AG20443 (cell line): ENCODE measurements at places on chromosomes 4 and X.
A peak's percentile ranks its signal among the peaks of the same experiment; 100 is the strongest.

DNA sequence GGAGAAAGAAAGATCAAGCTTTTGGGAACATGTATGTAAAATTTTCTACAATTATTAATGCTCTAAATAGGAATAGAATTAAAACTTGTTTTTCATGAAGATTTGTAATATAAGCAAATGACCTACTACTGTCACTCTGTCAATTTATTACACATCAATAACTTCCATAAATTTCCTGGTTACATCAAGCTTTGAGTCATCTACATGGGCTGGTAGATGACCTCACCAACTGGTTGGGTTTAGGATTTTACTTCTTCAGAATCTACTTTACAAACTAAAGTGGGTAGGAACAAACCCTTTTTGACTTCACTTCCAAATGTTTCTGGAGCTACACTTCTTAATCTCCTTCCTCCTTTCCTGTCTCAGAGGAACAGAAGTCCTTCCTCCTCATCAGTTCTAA is 12.0 kb upstream of the LRAT start:
- no peak for DNase-seq

- DNase-seq, result peak; percentile 47
Observed at GRCh38 chr4:7513671-7514070, 78.9 kb upstream of the PSAPL1 start.

DNA sequence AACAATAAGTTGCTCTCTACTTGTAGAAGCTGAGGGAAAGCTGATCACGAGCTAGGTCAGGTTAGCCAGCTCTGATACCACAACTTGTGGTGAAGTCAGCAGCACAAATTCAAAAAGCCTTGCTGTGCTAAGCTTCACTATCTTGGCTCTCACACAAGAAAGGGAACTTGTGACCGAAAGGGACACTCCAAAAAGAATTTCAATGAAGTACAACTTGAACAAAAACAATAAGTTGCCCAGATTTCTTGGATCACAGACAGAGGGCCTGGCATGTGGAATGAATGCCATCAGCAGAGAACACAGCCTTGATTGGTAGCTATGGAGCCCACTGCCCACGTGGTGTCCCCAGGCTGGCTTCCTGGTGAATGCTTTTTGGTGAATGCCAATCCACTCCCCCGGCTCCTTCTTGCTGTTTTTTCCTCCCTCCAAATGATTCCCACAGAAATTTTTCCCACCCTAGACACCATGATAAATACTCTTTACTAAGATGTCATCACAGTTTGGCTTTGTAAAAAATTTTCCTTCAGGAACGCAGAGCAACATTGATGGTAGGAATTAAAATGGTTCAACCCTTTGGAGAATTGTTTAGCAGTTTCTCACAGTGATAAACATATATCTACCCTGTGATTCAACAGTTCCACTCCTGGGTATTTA is 82.6 kb downstream of the ANXA3 start:
- DNase-seq, result peak; percentile 61

DNA sequence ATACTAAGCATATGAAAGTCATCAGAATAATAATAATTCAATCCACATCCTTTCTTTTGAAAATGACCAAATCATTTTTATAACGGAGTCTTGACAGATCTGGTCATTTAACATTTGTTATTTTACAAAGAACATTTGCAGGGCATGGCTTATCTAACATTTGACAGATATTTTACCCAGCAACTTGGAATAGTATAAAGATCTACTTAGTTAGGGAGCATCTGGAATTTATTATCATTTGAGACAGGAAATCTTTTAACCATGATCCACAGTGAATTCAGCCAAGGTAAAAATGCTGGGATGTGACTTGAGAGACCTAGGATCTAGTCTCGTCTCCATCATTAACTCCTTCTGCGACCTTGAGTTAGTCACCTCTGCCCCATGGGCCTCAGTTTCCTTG is 22.4 kb downstream of the STARD8 start:
- DNase-seq, result no peak

DNA sequence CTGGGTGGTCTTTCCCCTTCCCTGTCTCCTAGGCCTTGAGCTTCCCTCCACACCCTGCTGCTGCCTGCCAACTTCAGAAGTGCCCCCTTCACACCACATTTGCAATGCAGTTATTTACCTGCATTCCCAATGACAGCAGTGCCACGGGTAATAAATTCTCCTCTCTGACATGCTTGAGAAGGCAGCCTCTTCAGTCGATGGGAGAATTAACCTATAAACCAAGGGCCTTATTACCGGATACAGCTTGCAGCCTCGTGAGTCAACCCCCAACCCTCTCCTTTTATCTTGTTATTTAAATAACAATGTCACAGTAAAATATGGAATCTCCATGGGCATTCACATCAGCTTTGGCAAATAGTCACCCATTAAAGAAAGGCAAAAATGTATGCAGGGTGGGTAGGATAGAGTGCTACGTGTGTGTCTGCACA is 34.7 kb upstream of the LGI2 start:
- DNase-seq, result no peak

GRCh38 chr4:48370260-48371134 is 29.2 kb downstream of the SLAIN2 start:
- no peak for DNase-seq

GRCh38 chrX:119669424-119670037 is 23.4 kb downstream of the SEPTIN6 start:
- no peak for DNase-seq

GRCh38 chrX:1618689-1619088 is 3.8 kb downstream of the ASMT start:
- no peak for DNase-seq

DNA sequence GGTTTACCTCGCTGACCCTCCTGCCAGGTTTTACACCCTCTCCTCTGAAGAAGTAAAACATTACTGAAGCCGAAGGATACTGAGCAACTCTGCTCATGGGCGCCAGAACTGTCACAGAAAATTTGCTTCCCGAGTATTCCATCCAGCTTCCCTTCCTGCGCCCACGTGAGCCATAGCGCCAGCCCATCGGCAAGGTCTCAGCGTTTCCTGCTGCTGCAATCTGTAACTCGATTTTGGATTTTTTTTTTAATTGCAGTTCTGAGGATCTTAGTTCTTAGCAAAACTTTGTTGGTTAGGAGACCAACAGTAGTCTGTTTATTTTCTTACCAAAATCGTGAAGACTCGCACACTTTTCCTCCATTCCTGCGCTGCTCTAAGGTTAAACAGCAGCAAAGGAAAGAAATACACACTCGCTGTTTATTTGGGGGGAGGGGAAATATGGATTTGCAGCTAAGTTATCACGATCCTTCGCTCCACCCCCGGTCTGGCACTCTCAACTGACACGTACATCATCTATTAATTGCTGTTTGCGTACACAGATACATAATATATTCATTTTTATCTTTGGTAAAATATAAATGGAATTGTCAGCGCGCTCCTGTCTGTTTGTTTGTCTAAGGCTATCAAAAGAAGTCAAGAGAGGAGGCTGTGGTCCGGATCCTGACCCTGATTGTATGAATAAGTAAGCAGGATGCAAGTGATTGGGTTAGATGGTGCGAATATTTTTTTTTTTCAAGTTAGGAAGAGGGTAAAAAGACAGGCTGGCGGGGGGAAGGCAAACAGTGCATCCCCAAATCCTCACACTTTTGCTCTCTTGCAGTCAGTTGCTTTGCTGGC is at the start of gene TLL1:
TLL1 (plus strand) TSS at position 777 of the 837 bp plus-strand sequence. CDS start 668 bp downstream, outside the sequence.
- peak; percentile 29 for DNase-seq

DNA sequence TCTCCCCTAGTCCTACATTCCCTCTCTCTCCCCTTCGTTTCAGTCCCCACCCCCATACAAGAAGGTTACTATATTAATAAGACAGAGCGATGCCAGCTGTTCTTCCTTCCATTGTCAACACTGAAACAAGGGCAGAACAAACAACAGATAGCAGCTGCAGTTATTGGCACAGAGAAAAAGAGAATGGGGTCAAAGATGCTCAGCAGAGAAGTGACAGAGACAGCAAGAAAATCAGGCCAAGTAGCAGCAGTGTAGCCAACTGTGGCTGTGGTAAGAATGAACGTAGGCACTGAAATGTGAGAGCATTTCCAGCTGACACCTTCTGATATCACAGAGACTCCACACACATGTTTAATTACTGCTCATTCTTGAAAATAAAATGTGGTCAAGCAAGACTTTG is 641.8 kb downstream of the FSTL5 start:
- DNase-seq, result no peak

DNA sequence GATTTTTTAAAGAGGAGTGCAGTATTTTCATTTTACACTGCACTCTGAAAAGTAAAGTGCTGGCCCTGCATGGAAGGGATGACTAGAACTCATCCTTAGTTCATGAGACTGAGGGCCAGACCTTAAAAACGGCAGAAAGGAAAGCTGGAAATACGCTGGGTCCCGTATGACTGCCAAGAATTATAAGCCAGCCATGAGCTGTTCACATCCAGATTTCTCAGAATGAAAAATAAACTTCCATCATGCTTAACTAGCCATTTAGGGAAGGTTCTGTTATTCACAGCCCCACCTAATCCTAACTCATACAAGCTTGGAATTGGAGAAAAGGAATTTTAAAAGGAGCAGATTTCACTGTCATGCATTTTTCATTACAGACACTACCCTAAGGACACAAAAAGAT is 894.4 kb downstream of the FAT4 start:
- DNase-seq, result peak; percentile 12

DNA sequence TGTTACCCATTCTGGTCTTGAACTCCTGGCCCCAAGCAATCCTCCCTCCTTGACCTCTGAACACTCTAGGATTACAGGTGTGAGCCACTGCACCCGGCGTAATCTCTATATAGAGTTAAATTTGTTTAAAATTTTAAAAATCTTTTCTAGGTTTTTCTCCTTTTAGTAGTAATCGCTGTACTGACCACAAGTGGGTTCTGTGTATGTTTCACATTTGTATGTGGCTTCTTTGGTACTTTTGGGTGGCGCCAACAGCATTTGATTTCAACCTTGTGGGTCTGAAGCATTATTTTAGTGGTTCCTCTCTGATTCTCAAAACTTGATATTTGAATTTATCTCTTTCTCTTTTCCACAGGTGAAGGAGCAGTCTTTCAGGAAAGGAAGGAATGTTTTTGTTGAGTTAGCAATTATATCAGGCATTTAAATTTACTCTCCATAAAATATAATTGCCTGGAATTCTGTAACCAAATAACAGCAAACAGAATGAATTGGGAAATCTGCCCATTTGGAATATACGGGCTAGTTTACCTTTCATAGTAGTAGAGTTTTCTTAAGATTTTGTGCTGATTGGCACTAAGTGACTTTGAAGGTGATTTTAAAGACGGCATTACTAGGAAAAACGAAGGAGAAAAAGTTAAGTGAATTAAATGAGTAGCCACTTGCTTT is 29.5 kb downstream of the ARHGAP10 start:
- no peak for DNase-seq

DNA sequence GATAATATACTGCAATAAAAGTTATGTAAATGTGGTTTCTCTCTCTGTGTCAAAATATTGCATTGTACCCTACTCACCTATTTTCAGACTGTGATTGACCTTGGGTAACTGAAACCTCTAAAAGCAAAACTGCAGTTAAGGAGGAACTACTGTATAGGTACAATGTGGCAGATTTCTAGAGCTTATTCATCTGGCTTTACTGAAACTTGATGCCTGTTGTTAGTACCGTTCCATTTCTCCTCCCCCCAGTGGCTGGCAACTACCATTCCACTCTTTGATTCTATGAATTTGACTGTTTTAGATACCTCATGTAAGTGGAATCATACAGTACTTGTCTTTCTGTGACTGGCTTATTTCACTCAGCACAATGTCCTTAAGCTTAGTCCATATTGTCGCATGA is 61.9 kb downstream of the HOPX start:
- DNase-seq, result no peak

DNA sequence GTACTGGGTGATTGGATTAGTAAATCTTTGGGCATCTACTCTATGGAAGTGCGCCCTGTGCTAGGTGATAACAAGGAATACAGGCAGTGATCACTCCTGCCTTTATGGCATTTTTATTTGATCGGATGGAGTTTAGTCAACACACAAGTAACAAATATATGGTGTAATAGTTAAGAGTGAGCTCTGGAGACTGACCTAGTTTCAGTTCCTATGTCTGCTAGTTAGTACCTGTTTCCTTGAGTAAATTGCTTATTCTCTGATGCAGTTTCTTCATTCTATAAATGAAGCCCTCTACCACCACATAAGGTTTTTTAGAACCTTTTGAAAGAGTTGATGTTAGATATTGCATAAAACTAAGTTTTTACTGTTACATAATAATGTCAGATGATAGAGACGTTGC is 134.6 kb downstream of the KDM6A start:
- DNase-seq, result no peak

- no peak for DNase-seq
Observed at GRCh38 chrX:40971736-40972135, 113.5 kb upstream of the USP9X start.

GRCh38 chr4:101183221-101183620 is 164.1 kb downstream of the PPP3CA start:
- DNase-seq, result no peak

DNA sequence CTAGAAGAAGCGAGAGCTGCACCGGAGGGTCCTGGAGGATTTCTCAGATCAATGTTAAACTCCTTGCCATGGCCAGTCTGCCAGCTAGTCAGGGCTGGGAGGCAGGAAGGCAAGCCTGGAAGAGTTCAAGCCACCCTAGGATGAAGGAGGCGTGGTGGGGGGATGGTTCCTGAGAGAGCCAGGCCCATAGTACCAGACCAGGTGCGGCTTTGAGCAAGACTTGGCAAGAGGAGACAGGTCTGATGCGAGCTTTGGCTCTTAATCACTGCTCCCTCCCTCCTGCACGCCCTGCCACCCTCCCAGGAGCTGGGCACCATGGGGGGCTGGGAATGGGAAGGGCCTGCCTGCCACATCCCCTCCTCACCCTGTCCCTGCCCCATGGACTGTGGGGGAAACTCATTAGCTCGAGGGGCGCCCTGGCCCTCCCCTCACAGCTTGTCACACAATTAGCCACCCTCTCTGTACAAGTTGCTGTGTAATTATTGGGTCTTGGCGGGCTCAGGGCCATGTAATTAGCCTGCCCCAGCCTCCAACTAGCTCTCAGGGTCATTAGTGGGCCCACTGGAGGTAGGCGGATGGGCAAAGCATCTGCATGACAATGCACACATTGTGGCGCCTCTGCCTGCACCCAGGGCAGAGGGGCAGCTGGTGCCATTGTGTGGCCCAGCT is 50.3 kb downstream of the EFNB1 start:
- no peak for DNase-seq

GRCh38 chrX:67961516-67961915 is 417.7 kb downstream of the AR start:
- no peak for DNase-seq

- DNase-seq, result no peak
Observed at GRCh38 chrX:109872021-109872732, 130.7 kb upstream of the TMEM164 start.

DNA sequence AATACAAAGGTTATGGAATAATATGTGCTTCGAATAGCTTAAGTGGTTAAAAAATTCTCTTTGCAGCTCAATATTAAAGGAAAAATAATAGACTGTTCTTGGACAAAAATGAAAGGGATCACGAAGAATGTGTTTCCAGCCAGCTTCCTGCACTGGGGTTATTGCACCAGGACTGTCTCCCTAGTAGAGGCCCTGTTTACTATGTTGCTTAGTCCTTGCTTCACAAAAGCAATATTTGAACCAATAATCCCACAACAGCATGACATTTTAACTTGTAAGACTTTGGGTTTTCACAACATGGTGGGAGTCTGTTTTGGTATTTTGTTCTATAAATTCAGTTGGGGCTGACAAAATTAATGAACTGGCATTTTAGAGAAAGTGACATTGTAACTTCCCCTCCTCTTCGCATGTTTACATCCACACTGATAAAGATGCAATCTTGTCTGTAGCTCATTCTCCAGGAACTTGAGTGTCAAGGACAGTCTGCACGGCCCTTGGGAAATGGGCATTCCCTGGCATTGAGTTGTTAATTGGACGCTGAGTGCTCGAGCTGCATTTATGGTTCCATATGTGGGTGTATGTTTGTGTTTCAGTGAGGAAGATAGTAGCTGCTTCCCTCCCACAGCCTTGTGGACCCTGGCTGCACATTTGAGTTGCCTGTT is 39.0 kb downstream of the SHROOM2 start:
- DNase-seq, result no peak
